ENCODE measurements at places on chromosomes 11 and 22.

GRCh38 chr11:103676413-103676812, 360.0 kb upstream of the DDI1 start:
- DNase-seq = no peak

GRCh38 chr22:39617342-39617741, 46.8 kb downstream of the CACNA1I start:
- DNase-seq = no peak

- DNase-seq = no peak
These were observed 965 bp downstream of the OR9Q1 start for GRCh38 chr11:58024601-58025091.

GRCh38 chr11:72584939-72585597, 89.2 kb downstream of the PDE2A start:
- DNase-seq = no peak

DNA sequence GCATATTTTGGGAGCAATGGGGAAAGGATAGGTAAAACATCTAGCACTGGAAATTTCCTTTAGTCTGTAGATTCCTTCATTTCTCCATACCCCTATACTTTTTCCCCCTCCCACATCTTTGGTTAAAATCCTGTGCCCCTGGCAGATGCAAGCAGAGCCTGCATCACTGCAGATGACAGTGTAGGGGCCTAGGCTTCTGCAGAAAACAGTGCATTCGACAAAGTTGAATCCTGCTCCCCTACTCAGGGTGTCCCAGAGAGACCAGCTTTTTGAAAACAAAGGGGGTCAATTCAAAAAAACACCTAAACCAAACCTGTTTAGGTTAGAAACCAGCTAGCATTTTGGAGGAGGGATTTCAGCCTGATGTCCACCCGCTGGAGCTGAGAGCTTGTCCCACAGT, 43.8 kb upstream of the BLID start:
- DNase-seq = no peak

GRCh38 chr11:3036419-3036818, 20.8 kb downstream of the CARS1 start:
- no peak for DNase-seq

- DNase-seq = no peak
These were observed 28.9 kb downstream of the AP1B1 start for GRCh38 chr22:29359469-29359868.

GRCh38 chr22:37150701-37151100, 985 bp upstream of the IL2RB start:
- no peak for DNase-seq

DNA sequence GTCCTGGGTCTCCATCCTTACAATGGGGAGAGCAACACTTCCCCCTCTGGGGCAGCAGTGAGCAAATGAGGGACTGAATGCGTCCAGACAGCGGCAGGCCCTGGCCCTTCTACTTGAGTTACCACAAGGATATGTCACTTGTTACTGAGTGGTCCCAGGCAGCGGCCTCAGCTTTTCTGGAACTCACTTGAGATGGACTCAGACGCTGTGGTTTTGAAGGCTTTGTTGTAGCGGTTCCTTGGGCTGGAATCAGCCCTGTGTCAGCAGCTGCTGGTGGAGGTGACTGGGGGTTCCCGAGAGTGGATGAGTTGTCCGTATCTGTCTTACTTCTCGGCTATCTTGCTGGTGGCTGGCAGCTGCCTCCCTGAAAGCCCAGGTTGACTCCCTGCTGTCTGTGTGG, 77.0 kb downstream of the MICAL2 start:
- no peak for DNase-seq

- DNase-seq = no peak
These were observed 34.0 kb upstream of the TECTA start for GRCh38 chr11:121067026-121067425.

GRCh38 chr11:63017306-63017974, 1.8 kb upstream of the SLC22A8 start:
- no peak for DNase-seq

GRCh38 chr11:108887436-108888238, 222.8 kb downstream of the DDX10 start:
- DNase-seq = no peak

- DNase-seq = no peak
These were observed 97.7 kb downstream of the CD44 start for GRCh38 chr11:35236667-35237003.

DNA sequence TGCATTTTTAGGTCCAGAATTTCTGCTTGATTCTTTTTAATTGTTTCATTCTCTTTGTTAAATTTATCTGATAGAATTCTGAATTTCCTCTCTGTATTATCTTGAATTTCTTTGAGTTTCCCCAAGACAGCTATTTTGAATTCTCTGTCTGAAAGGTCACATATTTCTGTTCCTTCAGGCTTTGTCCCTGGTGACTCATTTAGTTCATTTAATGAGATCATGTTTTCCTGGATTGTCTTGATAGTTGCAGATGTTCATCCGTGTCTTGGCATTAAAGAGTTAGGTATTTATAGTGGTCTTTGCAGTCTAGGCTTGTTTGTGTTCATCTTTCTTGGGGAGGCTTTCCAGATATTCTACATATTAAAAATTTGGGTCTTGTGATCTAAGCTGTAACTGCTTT, 694.8 kb upstream of the CCDC179 start:
- DNase-seq = no peak

DNA sequence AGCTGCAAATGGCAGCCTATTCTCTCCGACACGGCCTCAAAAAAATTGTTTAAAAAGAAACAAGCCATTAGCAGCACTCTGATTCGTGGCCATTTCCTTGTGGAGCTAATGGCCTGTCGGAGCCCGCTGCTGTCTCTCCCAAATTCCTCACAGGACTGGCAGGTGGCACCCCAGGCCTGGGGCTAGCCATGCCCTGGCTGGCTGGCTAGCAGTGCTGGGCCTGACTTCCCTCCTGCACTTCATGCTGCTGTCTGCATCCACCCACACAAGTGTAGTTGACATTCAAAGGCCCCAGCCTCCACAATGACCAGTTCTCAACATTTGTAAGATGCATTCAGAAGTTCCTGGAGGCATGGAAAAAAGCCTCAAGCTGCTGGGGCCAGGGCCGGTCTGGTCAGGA, 61.5 kb downstream of the SMCO4 start:
- no peak for DNase-seq

GRCh38 chr11:64650923-64651523, 60.0 kb downstream of the SLC22A12 start:
- DNase-seq = no peak
